ENCODE measurements at places on chromosomes 1 and 21.

- DNase-seq = no peak
Observed at GRCh38 chr1:216223486-216223885, 199.8 kb downstream of the USH2A start.

- no peak for DNase-seq
Observed at GRCh38 chr21:34991366-34991957, 57.6 kb downstream of the RUNX1 start.

DNA sequence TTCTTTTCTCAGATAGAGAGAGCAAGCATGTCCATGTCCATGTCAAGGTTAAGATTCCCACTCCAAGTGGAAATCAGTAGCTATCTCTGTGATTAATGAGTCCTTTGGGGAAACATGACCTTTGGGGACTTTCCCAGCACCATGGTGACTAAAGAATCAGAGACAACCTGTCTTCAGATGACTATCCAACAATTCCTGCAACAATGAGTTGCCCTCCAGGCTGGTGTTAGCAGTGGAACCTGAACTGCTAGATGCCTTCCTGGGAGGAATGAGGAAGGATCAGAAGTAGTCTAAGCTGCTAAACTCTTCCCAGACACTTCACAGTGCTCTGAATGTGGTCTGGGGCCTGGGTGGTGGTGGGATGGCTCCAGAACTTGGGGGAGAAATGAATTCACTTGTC, 6.5 kb downstream of the S100A9 start:
- no peak for DNase-seq

- no peak for DNase-seq
Observed at GRCh38 chr1:14519976-14520375, 78.5 kb upstream of the KAZN start.

DNA sequence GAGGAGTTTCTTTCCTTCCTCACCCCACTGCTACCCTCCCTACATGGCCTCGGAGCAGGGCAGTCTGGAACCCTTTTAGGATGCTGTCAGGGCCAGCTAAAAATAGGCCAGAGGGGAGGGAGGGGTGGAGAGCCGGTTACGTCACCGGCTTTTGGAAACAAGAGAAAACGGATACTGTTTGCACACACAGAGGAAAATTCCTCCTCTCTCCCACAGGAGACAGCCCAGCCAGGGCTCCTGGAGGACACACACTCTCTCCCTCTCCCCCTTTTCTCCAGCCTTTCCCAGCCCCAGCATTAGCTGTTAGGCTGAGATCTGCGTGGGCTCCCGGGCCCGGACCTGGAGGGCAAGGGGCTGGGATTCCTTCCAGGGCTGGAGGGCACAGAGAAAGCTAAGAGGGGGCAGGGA, 20.0 kb upstream of the ALDH4A1 start:
- peak; percentile 62 for DNase-seq

- DNase-seq = no peak
Observed at GRCh38 chr1:15299806-15300205, 52.8 kb downstream of the FHAD1 start.

DNA sequence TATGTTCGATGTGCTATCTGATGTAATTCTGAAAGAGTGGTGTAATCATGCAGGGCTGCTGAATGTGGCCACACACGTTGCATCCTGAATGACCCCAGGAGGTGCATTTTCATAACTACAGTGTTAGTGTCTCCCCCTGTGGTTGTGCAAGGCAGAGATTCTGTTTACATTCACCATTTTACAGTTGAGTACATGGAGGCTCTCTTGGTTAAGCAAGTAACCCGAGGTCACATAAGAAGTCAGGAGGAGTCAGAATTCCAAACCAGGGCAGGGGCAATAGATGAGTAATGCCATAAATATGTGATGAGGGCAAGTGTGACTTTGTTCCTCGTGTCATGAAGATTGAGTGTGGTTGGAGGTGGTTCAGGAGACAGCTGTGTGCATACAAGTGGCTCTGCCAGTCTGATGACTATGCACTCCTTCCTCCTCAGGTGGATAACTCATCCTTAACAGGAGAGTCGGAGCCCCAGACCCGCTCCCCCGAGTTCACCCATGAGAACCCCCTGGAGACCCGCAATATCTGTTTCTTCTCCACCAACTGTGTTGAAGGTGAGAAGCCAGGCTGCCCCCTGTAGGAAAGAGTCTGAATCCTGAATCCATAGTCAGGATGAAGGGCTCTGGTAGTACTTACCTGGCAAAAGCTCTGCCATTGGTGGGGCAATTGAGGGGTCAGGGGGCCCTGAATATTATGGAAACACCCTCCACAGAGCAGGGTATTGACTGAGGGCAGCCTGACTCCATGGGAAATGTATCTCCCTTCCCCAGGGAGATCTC, 9.3 kb downstream of the ATP1A2 start:
- DNase-seq = peak; percentile 76

GRCh38 chr1:208068908-208069307, 158.0 kb upstream of the CD34 start:
- no peak for DNase-seq

Data from fibroblast of the conjunctiva (primary cell).